Neural progenitor cell (in vitro differentiated cells): ENCODE measurements at places on chromosomes 5 and 9.

GRCh38 chr5:18745042-18745987 is 1111.1 kb downstream of the TAF11L14 start:
- no peaks in the 10 kb centered on the region for H3K36me3 ChIP-seq
- no peak overlapping the region for H3K27ac ChIP-seq
- H3K27me3 ChIP-seq, result no peaks in the 10 kb centered on the region
- no peaks in the 10 kb centered on the region for H3K4me1 ChIP-seq
- no peak overlapping the region for H3K4me3 ChIP-seq

DNA sequence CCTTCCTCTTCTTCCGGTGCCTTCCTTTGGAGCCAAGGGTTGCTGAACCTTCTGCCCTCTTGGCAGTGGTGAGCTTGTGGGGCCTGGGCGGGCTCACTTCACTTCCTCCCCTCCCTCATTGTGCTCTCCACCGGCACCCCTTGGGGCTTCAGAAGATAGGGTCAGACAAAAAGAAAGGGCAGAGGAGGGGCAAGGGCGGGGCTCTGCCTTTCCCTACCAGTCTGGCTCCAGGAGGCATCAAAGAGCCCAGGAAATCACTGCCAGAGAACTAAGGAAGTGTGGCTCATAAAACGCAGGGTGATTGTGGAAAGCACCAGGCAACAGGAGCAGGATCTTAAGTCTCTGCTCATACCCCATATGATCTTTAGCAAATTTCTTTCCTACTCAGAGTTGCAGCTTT is 34.8 kb downstream of the ACOT12 start:
- no peaks in the 10 kb centered on the region for H3K36me3 ChIP-seq
- H3K4me1 ChIP-seq, result peaks cover 9% of the 10 kb centered on the region
- no peaks in the 10 kb centered on the region for H3K27me3 ChIP-seq
- DNase-seq, result peak; percentile 43
- H3K4me3 ChIP-seq, result no peak overlapping the region

DNA sequence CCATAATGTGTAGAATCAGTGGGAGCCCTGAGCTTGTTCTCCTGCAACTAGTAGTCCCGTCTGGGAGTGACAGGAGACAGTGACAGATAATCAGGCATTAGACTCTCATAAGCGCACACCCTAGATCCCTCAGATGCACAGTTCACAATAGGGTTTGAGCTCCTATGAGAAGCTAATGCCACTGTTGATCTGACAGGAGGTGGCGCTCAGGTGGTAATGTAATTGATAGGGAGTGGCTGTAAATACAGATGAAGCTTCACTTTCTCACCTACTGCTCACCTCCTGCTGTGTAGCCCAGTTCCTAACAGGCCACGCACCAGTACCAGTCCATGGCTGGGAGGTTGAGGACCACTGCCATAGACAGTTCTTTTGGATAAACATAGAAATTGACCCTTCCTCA is 188.7 kb downstream of the ROR2 start:
- H3K4me1 ChIP-seq, result no peaks in the 10 kb centered on the region
- H3K27ac ChIP-seq, result no peak overlapping the region
- DNase-seq, result no peak

- peaks cover 45% of the 10 kb centered on the region for H3K4me1 ChIP-seq
- no peaks in the 10 kb centered on the region for H3K27me3 ChIP-seq
- H3K36me3 ChIP-seq, result no peaks in the 10 kb centered on the region
- no peak for DNase-seq
- H3K27ac ChIP-seq, result no peak overlapping the region
These were observed 236.0 kb downstream of the CD180 start for GRCh38 chr5:66960369-66961137.

- no peak overlapping the region for H3K4me3 ChIP-seq
- H3K27me3 ChIP-seq, result no peaks in the 10 kb centered on the region
- DNase-seq, result no peak
- H3K36me3 ChIP-seq, result no peaks in the 10 kb centered on the region
- H3K27ac ChIP-seq, result no peak overlapping the region
- no peaks in the 10 kb centered on the region for H3K4me1 ChIP-seq
These were observed 43.6 kb upstream of the FYB1 start for GRCh38 chr5:39262981-39263380.

DNA sequence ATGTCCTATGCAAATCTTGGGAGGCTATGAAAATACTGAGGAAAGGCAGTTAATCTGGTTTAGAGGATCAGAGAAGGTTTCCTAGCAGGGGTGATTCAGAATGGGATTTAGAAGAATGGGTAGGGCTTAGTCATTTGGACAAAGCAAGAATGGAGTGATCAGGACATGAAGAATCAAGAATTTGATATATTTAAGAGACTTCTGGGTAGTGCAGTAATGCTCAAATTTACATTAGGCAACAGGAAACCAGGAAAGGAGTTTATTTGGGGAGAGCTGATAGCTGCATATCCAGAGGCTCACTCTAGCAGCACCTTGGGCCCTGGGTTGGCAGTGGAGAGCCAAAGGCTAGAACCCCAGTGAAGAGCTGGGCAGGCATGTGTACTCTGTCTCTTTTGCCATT is 78.9 kb upstream of the PAPPA start:
- H3K36me3 ChIP-seq, result no peaks in the 10 kb centered on the region
- H3K4me1 ChIP-seq, result no peaks in the 10 kb centered on the region
- no peak overlapping the region for H3K27ac ChIP-seq
- DNase-seq, result no peak

DNA sequence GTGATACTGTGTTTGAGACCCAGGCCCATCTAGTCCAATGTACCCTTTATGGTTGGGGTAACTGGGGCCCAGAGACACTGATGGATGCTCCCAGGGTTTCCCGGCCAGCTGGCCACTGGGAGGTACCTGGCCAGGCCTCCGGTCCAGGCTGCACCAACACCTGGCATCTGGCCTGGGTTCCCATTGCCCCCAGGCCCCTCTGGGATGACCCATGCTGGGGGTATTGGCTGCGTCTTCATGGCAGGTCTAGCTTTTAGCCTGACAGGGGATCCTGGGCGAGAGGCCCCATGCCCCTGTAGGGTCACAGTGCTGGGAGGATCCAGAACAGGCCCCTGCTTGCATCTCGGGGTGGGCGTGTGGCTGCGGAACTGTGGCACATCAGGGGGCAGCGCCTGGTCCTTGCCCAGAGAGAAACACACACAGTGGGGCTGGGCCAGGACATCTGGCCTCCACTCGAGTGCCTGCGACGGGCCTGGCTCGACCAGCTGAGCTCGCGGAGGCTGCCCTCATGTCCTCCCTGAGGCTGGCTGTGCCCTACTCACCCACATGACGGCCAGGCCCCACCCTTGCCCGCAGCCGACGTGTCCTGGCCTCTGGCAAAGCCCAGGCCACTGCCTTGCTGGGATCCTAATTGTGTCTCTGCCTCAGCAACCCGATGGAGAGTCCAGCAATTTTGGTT is 21.5 kb upstream of the COL5A1 start:
- H3K36me3 ChIP-seq, result no peaks in the 10 kb centered on the region
- H3K4me1 ChIP-seq, result peaks cover 8% of the 10 kb centered on the region
- H3K27me3 ChIP-seq, result no peaks in the 10 kb centered on the region
- H3K27ac ChIP-seq, result no peak overlapping the region

- no peaks in the 10 kb centered on the region for H3K4me1 ChIP-seq
- no peak overlapping the region for H3K4me3 ChIP-seq
- no peaks in the 10 kb centered on the region for H3K36me3 ChIP-seq
- no peaks in the 10 kb centered on the region for H3K27me3 ChIP-seq
These were observed 164.4 kb downstream of the DNAH5 start for GRCh38 chr5:13780081-13780480.

- no peak overlapping the region for H3K27ac ChIP-seq
- no peaks in the 10 kb centered on the region for H3K36me3 ChIP-seq
- no peak overlapping the region for H3K4me3 ChIP-seq
- no peaks in the 10 kb centered on the region for H3K4me1 ChIP-seq
- no peak for DNase-seq
- H3K27me3 ChIP-seq, result no peaks in the 10 kb centered on the region
These were observed 323.9 kb upstream of the RORB start for GRCh38 chr9:74173284-74173683.

- peaks cover 10% of the 10 kb centered on the region for H3K4me1 ChIP-seq
- H3K4me3 ChIP-seq, result no peak overlapping the region
- no peaks in the 10 kb centered on the region for H3K36me3 ChIP-seq
- H3K27ac ChIP-seq, result no peak overlapping the region
- H3K27me3 ChIP-seq, result no peaks in the 10 kb centered on the region
- no peak for DNase-seq
These were observed 141.7 kb downstream of the SV2C start for GRCh38 chr5:76224898-76225297.

GRCh38 chr9:33185858-33186257 is 18.7 kb upstream of the B4GALT1 start:
- no peak for DNase-seq
- no peaks in the 10 kb centered on the region for H3K4me1 ChIP-seq
- no peaks in the 10 kb centered on the region for H3K36me3 ChIP-seq
- no peak overlapping the region for H3K4me3 ChIP-seq

- peaks cover 7% of the 10 kb centered on the region for H3K36me3 ChIP-seq
- no peak overlapping the region for H3K4me3 ChIP-seq
- no peaks in the 10 kb centered on the region for H3K4me1 ChIP-seq
- no peak overlapping the region for H3K27ac ChIP-seq
- DNase-seq, result peak; percentile 84
These were observed 13.4 kb downstream of the OXCT1 start for GRCh38 chr5:41856644-41857491.

- no peak for DNase-seq
- H3K4me3 ChIP-seq, result no peak overlapping the region
- H3K4me1 ChIP-seq, result no peaks in the 10 kb centered on the region
- no peak overlapping the region for H3K27ac ChIP-seq
These were observed 14.5 kb downstream of the TERT start for GRCh38 chr5:1280177-1281037.

DNA sequence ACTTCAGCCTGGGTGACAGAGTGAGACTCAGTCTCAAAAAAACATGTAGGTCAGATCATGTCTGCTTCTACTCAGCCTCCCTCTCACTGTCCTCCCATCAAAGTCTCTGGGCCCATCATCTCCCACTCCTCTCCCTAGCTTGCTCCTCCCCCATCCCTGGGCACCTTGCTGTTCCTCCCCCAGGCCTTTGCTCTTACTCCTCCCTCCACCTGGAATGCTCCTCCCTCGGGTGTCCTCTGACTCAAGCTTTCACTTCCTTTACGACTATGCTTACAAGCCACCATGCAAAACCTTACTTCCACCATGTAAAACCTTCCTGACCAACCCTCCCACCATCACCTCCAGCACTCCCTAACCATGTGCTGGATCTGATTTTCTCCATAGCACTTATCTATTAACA is 51.5 kb downstream of the MTMR12 start:
- DNase-seq, result no peak
- H3K4me3 ChIP-seq, result no peak overlapping the region
- no peak overlapping the region for H3K27ac ChIP-seq
- H3K27me3 ChIP-seq, result no peaks in the 10 kb centered on the region
- H3K4me1 ChIP-seq, result peaks cover 9% of the 10 kb centered on the region

- H3K27me3 ChIP-seq, result no peaks in the 10 kb centered on the region
- no peaks in the 10 kb centered on the region for H3K36me3 ChIP-seq
- H3K4me3 ChIP-seq, result no peak overlapping the region
These were observed 266.5 kb upstream of the ADAMTS16 start for GRCh38 chr5:4873652-4874051.

- DNase-seq, result no peak
- no peaks in the 10 kb centered on the region for H3K4me1 ChIP-seq
- no peak overlapping the region for H3K27ac ChIP-seq
These were observed 318.4 kb upstream of the RIOK2 start for GRCh38 chr5:97501286-97501964.

- H3K27ac ChIP-seq, result peak overlapping the region; percentile 80
- peaks cover 33% of the 10 kb centered on the region for H3K4me1 ChIP-seq
These were observed 140.5 kb upstream of the TARS1 start for GRCh38 chr5:33300209-33300742.

DNA sequence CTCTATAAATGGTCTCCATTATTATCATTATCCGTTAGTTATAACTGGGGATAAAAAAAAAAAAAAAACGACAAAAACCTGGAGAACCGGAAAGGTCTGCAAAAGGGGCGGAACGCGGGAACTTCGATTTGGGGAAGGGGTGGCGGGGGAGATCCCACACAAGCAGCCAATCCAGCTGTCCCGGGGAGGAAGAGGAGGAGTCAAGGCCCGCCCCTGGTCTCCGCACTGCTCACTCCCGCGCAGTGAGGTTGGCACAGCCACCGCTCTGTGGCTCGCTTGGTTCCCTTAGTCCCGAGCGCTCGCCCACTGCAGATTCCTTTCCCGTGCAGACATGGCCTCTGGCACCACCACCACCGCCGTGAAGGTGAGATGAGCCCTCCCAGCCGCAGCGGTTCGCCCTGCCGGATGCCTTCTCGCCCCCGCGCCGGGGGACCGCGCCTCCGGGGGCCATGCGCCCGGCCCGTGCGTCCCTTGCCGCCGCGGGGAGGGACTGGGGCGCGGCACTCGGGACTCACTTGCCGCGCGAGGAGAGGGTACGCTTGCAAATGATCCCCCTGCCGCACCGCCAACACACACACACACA is at the start of gene MTAP:
Gene MTAP (plus strand): TSS at position 219 of the 583 bp plus-strand sequence. CDS start 113 bp downstream, at position 332.
- no peak within 1 kb of the TSS for H3K27ac ChIP-seq
- DNase-seq, result peak; percentile 92
- peaks cover 14% of the 10 kb centered on the region for H3K4me1 ChIP-seq
- H3K4me3 ChIP-seq, result peak within 1 kb of the TSS; percentile 58
- H3K27me3 ChIP-seq, result peaks cover 43% of the 10 kb centered on the region

GRCh38 chr5:64923151-64923685 is 154.5 kb downstream of the CWC27 start:
- H3K4me3 ChIP-seq, result no peak overlapping the region
- H3K27me3 ChIP-seq, result no peaks in the 10 kb centered on the region
- no peak overlapping the region for H3K27ac ChIP-seq
- no peaks in the 10 kb centered on the region for H3K4me1 ChIP-seq
- H3K36me3 ChIP-seq, result peaks cover 4% of the 10 kb centered on the region
- DNase-seq, result no peak

GRCh38 chr9:551986-552929 is 289.2 kb upstream of the DMRT1 start:
- no peak overlapping the region for H3K4me3 ChIP-seq
- H3K27me3 ChIP-seq, result peaks cover 11% of the 10 kb centered on the region
- H3K4me1 ChIP-seq, result peaks cover 10% of the 10 kb centered on the region
- no peak for DNase-seq
- no peaks in the 10 kb centered on the region for H3K36me3 ChIP-seq
- no peak overlapping the region for H3K27ac ChIP-seq

DNA sequence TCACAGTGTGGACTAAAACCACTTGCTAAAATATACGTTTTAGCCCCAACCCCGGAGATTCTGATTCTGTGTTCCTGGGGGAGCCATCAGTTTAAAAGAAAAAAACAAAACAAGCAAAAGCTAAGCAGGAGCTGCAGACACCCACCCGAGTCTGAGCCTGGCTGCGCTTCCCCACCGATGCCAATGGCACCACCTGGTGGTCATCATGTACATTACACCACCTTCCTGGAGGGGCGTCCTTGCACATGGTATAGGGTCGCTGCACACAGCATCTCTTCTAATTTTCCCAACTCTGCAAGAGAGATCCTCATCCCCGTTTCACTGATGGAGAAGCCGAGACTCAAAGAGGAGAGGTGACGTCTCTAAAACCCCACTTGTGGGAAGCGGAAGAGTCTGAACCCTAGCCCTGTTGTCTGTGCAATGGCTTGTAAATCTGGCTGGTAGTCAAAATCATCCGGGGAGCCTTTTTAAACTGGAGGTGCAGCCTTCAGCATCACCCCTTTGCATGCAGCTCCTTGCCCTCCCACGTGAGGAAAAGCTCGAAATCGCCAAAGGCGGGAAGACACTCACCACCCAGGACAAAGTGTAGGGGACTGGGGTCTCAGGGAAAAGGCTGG is 23.1 kb upstream of the CNOT6 start:
- H3K27me3 ChIP-seq, result peaks cover 4% of the 10 kb centered on the region
- no peak overlapping the region for H3K4me3 ChIP-seq
- no peak overlapping the region for H3K27ac ChIP-seq
- H3K36me3 ChIP-seq, result no peaks in the 10 kb centered on the region
- no peaks in the 10 kb centered on the region for H3K4me1 ChIP-seq
- peak; percentile 78 for DNase-seq

- DNase-seq, result no peak
- H3K4me1 ChIP-seq, result no peaks in the 10 kb centered on the region
- no peaks in the 10 kb centered on the region for H3K27me3 ChIP-seq
- H3K4me3 ChIP-seq, result no peak overlapping the region
These were observed 120.2 kb upstream of the RASA1 start for GRCh38 chr5:87147441-87147840.
